Stimulated activated CD4-positive, alpha-beta T cell treated with anti-CD3 and anti-CD28 coated beads, Interleukin-4, amount 100 ng/mL, for 1 hour (primary cell): ENCODE measurements at places on chromosomes 4 and X.

GRCh38 chr4:157898836-157899605 is 273.8 kb downstream of the GASK1B start:
- no peak for DNase-seq

GRCh38 chrX:124354648-124355047 is 8.3 kb downstream of the SH2D1A start:
- DNase-seq = no peak

- no peak for DNase-seq
These were observed 9.8 kb upstream of the PDS5A start for GRCh38 chr4:39987485-39987884.

DNA sequence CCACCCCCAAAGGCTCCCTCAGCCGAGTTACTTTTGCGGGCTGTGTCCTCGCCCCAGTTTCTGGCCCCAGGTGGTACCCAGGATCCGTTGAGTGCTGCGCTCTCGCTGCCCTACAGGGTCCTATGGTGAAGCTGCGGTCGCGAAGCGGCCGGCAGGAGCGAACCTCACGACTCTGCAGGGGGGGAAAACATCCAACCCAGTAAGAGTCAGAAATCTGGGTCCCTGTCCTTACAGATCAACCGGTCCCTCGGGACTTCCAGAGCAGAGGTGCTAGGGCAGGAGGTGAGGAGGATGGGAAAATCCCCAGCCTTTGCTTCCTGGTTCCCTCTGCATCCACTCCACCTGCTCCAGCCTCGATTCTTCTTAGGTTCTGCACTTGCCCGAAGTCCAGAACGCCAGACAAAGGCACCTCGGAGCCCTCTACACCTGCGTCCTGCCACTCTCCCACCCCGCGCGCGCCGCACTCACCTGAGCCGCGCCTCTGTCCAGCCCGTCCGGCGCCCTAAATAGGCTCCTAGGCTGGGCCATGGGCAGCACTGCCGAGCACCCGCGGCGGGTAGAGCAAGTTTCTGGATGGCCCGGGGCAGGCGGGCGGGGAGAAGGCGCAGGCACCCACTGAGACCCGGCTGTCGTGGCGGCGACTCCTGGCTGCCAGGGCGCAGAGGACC is at the start of gene HS3ST1:
Gene HS3ST1 (minus strand): TSS at position 664 of the 668 bp plus-strand sequence. CDS start 28,889 bp downstream, outside the sequence.
- DNase-seq = no peak

DNA sequence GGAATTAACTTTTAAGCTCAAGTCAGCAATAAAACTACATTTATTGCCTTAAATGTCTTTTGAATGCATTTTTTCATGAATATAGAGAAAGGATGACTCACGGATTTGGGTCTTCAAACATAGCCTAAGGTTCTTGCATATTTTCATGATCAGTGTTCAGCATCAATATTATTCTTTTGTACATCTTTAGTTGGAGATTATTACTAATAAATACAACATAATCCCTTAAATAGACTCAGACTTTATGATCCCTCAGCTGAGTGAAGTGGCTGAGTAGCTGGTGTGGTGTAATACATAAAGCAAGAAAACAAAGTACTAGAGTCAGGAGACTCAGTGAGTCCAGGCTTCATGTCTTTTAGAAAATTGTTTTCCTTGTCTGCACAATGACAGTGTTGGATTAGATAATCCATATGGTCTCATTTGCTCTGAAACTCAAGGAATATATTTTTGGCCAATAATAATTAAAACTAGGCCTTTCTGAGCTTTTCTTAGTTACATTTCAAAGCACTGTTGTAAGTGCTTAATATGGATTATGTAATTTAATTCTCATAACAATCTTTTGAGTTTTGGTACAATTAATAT is 78.3 kb upstream of the UNC5C start:
- DNase-seq = no peak
